Vagina (tissue), 2 donors: ENCODE measurements at places on chromosomes 1 and 21. TPM values are rescaled to one million over a fixed set of nuclear protein-coding genes. Genes with fewer than 3 reads are reported as not detected.

GRCh38 chr21:33300701-33301631 lies 23.8 kb upstream of the IFNAR1 start:
- no peak for DNase-seq

DNA sequence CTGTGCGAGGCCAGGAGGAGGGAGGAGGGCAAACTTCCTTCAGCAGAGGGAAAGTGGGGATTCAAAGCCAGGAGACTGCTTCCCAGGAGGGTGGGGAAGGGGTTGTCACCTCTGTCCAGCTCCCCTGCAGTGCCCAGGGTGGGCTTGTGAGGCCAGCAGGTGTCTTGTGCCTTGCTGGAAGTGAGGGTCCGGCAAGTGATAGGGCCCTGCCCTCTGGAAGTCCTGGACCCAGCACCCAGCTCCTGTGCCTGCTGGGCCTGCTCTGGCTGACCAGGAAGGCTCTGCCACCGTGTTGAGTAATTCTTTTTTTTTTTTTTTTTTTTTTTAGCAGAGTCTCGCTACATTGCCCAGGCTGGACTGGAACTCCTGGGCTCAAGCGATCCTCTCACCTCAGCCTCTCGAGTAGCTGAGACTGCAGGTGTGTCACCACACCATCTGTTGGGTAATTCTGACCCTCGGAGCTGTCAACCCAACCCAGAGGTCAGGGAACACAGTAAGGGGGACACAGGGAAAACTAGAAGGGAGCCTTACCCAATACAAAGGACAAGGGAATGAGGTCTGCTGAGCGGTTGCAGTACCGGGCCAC lies 1.0 kb downstream of the BEST4 start:
- no peak for DNase-seq

DNA sequence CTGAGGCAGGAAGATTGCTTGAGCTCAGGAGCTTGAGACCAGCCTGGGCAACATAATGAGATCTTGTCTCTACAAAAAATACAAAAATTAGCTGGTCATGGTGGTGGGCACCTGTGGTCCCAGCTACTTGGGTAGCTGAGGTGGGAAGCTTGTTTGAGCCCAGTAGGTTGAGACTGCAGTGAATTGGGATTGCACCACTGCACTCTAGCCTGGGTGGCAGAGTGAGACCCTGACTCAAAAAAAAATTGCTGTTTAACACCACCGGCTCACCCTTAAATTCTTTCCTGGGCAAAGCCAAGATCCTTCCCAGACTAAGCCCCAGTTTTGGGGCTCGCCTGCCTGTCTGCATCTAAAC lies 6.6 kb upstream of the NSUN4 start:
- DNase-seq = no peak

DNA sequence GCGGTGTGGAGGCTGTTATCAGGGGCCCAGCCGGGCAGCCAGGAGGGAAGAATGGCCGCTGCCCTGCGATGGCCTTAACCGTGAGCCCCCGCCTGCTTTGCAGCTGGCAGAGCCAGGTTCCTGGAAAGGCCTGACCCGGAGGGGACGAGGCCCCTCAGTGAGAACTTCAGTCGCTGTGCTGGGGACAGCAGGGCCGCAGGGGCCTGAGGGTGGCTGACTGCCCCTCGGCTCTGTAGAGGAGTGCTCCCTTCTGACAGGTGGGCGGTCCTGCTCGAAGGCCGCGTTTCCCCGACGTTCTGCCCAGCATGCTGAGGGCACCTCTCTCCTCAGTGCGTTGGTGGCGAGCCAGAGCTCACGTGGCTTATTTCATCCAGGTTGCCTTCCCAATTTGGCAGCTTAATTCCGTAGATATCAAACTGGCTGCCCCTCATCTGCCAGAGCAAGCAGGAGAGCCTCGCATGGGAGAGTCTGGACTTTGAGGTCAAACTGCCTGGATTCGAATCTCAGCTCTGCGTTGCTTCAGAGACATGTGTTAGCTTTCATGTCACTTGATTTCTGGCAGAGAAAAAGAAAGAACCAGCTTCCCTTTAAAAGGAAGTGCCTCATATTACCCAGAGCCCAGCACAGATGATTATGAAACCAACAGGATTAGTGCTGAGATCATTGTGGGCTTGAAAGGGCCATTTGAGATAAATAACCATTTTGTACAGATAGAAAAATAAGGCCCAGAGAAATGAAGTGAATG lies 239.8 kb downstream of the SDCCAG8 start:
- DNase-seq = peak; percentile 64

GRCh38 chr1:175862408-175862807 lies 119.0 kb upstream of the TNR start:
- DNase-seq = no peak

GRCh38 chr1:17060306-17060749 lies 6.5 kb upstream of the SDHB start:
- no peak for DNase-seq

Gene ADGRL4
- 17.7 TPM for total RNA-seq

Gene RHD
- total RNA-seq = not detected

DNA sequence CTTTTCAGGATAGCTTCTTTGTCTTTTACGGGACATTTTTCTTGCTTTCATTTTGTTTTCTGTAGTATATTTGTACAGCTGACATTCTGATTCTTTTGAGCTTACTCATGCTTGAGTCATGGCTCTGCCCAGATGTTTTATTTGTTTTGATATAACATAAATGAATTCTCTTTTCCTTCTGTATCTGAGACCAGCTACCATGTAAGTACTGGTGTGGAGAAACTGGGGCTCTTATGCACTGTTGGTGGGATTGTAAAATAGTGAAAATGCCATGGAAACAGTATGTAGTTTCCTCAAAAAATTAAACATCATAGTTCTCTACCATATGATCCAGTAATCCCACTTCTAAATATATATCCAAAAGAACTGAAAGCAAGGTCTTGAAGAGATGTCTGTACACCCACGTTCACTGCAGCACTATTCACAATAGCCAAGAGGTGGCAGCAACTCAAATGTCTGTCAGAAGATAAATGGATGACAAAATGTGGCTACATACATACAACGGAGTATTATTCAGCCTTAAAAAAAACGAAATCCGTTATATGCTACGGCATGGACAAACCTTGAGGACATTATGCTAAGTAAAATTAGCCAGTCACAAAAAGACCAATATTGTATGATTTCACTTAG lies 61.4 kb downstream of the EIF2B3 start:
- DNase-seq = no peak

Gene OR10X1
- total RNA-seq = not detected

DNA sequence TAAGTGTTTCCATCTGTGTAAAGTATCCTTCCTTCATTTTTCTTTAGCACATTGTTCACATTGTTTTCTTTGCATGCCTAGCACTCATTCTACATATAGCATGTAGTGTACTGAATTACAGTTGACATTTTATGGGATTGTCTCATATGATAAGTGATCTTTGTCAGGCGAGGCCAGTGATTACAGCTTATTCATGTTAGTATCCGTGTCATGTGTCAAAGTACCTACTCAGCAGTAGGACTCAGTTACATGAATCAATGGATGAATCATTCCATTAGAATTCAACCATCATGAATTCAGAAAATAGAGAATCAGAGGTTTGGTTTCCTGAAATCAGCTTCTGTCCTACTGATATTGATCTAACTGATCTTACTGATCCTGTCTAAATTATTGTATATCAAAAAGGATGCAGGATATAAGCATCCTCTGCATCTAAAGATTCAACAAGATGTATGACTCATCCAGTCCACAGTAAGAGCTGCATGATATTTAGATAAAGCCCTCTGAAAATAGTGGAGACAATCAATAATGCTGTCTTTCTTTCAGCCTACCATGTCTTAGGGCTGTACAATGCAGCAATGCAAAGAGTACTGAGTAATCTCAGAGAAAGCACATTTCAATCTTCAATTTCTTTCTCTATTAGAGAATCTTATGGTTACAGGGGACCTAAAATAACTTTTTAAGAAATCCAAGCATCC lies 20.7 kb upstream of the HRNR start:
- DNase-seq = no peak

Gene ITPKB
- total RNA-seq = 31.7 TPM

Gene FMO5
- 3.4 TPM for total RNA-seq

GRCh38 chr1:4656533-4657140 lies 2.2 kb downstream of the AJAP1 start:
- no peak for DNase-seq

Gene ANP32E
- 16.7 TPM for total RNA-seq

DNA sequence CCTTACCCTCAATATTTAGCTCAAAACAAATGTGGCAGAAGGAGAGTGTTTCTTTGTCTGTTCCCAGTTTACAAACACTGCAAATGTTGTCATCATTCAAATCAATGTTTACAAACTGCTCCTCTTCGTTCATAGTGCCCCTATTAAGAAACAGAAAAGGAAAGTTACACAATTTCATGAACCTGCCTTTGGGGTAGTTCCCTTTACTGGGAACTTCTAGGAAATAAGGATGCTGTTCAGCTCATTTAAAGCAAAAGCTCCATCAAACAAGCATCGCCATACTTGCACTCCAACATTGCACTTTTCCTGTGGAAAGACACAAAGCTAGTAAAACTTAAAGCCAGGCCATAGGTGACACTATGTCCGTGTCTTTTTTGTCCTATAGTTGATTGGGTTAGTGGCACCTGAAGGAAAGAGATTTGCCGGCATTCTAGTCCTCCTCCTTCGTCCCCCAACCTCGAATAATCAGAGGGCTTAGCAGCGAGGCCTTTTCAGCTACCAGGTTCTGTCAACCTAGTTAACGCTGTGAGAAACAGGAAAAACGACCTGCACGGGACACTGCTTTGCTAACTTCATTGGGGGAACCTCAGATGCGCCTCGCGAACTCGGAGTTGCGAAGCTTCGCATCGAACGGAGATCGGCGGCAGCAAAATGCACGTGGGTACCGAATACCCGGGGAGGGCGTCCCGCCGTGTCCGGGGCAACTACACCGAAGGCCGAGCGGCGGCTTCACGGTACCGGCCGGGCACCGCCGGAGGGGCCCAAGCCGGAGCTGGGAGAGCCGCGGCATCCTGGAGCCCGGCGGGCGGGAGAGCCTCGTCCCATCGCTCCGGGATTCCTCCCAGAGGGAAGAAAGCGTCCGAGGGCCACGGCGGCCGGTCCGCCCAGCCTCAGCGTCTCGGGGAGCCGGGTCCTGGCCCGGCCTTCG lies 706 bp downstream of the C21orf91 start:
- DNase-seq = no peak

- no peak for DNase-seq
These were observed 202.4 kb downstream of the KCNT2 start for GRCh38 chr1:196405839-196406238.

- no peak for DNase-seq
These were observed 2.6 kb downstream of the C1orf116 start for GRCh38 chr1:207029701-207030521.

- no peak for DNase-seq
These were observed 19.3 kb upstream of the KLHDC8A start for GRCh38 chr1:205375835-205376545.

GRCh38 chr21:41508415-41509144 lies 622 bp upstream of the TMPRSS2 start:
- no peak for DNase-seq

GRCh38 chr1:225635649-225636048 lies 17.3 kb downstream of the ENAH start:
- no peak for DNase-seq

GRCh38 chr1:145922266-145922665 lies 3.7 kb upstream of the PEX11B start:
- DNase-seq = no peak

DNA sequence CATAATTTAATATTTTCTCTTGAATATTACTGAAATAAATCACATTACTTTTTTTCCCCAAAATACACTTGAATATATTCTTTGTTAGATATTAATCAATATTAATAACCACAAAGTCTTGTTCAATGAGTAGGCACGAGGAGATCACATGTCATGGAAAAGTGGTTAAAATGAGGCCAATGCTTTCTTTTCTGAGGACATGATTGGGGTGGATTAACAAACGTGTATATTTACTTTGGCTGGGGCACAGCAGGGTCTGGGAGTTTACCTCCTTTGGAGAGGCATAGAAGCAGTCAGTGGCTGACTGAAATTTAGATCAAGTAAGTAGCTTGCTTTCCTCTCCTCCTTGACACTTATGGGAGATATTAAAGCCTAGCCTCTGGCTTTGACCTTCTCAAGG lies 664.3 kb upstream of the B3GALT2 start:
- DNase-seq = no peak

Gene TSPAN1
- 3.9 TPM for total RNA-seq
